ENCODE measurements at places on chromosomes 2 and 18.

GRCh38 chr2:15206419-15206818 is 354.7 kb downstream of the NBAS start:
- no peak for DNase-seq

DNA sequence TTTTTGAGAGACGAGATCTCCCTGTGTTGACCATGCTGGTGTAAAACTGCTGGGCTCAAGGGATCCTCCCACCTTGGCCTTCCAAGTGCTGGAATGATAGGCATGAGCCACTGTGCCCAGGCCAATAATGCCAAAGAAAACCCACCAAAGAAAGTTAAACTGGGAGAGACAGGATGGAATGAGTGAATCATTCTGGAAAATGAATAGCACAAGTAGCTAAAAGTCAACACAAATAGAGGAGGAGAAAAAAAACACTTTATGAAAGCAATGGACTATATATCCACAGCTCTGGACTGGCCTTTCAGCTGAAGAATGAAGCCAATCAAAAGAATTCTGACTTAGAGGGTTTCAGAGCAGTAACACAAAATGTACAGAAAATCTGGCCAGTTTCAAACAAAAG is 23.9 kb downstream of the IAH1 start:
- no peak for DNase-seq

DNA sequence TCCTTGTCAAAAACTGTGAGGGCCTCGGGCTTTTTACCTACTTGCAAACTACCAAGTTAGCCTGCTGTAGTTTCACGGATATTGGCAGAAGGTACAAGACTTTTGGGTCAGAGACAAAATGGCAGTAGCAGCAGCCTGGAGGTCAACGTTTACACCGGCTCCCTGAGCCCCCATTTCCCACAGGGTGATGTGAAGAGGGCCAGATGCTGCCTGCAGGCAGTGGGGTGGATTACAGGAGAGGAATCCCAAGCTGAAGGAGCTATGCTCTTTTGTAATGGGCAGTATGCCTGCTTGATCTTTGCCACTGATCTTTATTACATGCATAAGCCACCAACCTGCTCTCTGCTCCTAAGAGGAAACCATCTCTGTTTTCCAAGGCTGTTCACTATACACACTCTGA is 29.5 kb upstream of the SP5 start:
- DNase-seq = no peak

DNA sequence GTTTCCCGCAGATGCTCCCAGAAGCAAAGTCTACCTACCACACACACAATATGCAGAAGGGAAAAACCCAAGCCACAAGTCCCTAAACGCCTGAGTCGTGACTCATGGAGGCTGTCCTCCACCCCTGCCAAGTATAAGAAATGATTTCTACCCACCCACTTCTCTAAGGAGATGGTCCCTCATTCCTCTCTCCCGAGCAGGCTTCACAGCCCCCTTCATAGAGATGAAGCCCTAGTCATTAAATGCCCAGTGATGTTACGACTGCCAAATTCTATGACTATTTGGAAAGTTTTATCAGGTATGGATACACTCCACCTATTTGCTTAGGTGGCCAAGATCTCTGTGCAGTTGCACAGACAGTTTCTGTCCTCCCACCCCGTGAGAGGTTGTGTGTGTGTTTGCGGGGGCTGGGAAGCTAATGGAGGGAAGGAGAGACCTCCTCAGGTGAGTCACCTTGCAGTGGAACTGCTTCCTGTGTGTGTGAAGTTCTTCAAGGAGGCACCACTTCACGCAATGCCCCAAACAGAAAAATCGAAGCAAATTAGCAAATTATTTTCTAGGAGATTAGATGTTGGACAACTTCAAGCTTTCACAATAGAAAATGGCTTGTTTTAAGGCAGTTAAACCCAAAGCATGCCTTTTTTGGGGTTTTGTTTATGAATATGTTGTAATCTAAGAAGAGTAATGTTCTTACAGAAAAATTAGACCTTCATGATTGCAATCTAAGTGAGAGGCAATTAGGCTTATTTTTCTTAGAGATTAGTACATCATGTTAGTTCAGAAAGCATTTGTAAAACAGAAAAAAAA is 175.2 kb downstream of the TGIF1 start:
- peak; percentile 86 for DNase-seq

DNA sequence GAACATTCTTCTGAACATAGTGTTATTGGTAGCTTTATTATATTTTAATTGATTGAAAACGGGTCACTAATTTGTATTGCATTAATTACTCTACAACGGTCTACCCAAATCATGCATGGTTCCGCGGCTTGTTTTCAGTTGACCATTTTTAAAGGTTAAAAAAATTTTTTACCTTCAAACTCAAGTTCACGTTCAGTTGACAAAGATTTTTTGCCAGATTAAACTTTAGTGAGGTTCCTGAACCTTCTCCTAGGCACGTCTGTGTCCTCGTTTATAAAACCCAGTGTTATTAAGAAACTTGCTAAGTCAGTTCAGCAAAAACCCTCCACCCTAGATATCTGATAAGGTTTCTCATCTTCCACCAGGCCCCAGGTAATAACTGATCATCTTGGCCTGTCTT is 331.2 kb downstream of the ALK start:
- DNase-seq = no peak

- DNase-seq = no peak
Measured at GRCh38 chr2:172394002-172394401, 33.4 kb upstream of the ITGA6 start.

DNA sequence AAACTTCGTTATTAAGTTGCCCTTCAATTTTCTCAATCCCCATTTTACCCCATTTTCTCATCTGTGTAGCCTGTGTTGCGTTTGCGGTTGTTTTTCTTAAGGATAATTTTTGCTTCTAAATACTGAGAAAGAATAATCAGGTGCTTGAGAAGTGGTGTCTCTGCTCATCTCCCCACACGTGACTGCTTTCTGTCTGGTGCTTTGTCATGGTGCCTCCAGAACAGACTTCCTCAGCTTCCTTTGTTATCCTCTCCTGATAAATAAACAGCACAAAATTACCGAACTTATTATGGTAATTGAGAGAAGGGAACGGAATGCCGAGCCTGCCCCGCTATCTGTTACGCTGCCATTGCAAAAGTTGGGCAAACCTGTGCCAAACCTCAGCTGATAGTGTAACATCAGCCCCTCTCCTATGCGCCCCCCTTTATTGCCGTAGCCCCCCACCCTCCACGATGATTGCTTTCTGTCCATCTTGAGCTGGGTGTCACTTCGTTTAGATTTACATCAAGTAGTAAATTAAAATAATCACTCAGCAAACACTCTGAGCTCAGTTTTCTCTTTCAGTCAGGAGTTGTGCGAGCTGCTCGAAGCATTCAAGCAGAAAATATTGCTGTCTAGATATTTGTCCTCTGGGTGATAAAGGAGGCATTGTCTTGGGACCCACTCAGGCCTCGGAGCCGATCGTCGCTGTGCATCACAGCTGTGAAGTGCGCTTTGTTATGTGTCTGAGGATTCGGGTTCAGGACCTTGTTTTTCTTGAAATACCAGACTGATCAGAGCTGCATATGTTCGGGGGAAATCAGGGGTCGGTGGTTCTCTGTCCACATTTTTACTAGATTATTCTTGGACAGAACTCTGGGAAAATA is 1008.5 kb upstream of the FANCL start:
- no peak for DNase-seq

DNA sequence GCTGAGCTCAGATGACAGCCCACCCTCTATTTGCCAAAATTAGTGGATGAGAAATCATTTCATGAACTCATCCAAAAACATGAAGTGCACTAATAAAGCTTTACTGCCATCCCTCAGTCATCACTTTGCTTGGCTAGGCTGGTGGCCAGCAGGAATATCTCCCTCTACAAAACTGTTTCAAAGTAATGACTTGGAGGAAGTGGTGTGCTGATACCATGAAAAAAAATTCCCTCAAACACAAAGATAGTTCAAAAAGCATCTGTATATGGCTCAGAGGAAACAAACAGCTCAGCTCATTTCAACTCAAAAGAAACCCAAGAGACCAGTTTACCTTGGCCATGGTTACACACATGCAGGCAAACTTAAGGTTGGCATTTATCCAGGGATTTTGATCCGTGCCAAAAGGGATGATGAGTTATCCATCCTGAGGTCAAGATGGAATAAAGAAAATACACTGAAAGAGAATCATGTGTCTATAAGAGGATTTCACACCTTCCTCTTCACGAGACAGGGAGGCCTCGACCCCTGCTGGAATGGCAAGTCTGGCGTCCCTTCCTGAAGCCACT is 18.4 kb upstream of the WIPF1 start:
- no peak for DNase-seq

DNA sequence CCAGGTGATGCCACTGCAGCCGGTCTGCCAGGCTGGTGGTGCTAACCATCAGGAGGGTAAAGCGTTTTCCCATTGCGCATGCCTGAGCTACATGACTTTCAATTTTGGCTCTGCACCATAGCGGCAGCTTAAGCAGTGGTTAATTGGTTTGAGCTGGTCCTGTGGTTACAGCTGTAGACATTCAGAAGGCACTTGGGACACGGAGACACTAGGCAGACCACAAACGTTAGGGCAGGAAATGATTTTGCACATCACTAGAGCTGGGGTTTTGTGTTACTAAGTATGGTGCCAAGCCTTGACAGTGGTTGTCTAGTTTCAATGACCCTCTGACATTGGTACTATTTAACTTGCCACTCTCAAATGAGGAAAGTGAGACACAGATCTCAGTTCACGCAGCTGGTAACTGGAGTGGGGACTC is 28.9 kb upstream of the CNOT11 start:
- DNase-seq = no peak

- DNase-seq = no peak
Measured at GRCh38 chr2:142981756-142982155, 104.3 kb downstream of the KYNU start.

- no peak for DNase-seq
Measured at GRCh38 chr2:60498127-60498815, 55.2 kb downstream of the BCL11A start.

DNA sequence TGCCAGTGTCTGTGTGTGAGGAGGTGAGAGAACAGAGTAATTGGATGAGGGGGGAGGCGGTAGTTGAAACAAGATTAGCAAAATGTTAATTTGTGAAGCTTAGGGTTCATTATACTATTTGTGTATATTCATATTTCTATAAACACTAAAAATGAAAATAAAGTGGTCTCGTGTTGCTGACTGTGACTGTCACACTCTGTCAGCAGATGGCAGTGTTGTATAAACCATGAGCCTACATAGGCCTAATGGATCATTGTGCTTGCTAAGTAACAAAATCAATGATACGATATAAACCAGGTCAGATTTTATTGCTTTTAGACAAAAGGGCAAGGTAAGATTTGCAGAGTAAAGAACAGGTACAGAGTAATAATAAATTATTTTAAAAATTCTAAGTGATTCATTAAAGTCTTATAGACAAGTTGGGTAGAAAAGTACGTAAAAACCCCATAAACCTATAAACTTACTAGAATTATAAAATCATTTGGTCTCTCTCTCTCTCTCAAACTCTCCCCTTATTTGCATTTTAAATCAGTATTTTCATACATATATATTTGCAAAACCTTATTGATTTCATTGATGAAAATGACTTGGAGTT is 182.7 kb downstream of the RPIA start:
- DNase-seq = no peak

GRCh38 chr2:158725441-158725891 is 69.7 kb upstream of the DAPL1 start:
- DNase-seq = no peak

DNA sequence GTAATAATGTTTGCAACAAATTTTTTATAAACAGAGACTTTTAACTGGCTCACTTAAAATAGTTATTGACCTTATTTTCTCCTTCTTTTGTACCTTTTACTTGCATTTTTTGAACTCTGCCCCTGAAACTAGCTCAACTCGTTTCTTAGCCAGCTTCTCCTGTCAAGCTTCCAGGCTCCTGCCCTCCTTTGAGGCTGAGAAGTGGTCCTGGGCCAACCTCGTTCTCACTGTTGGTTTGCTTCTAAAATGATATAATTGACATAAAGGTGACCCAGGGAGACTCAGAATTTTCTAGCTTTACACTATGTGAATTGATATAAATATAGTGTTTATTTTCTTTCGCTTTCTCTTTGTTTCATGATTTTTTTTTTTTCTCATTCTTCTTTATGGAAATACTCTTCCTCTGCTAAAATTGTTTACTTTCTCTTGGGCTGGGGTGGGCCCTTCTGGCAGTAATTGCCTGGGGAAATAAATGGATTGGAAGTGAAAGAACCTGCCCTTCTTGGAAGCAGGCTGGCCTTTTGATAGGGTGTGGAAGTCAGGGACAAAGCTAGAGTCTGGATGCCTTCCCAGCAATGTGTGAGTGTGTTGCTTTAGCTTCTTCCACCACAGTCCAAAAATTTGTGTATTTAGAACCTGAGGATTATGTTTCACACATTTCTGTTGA is 30.7 kb downstream of the GPD2 start:
- no peak for DNase-seq

GRCh38 chr2:144389151-144389929 is 130.6 kb downstream of the ZEB2 start:
- DNase-seq = no peak

Measured in ascending aorta (tissue), 2 donors.